GM23248 (cell line): ENCODE measurements at places on chromosomes 16 and 17. TPM values are rescaled to one million over a fixed set of nuclear protein-coding genes. Genes with fewer than 3 reads are reported as not detected.

- DNase-seq = no peak
Measured at GRCh38 chr16:75732871-75733270, 6.6 kb upstream of the CPHXL start.

GRCh38 chr17:70597774-70598173, 428.4 kb downstream of the KCNJ2 start:
- no peak for DNase-seq

DNA sequence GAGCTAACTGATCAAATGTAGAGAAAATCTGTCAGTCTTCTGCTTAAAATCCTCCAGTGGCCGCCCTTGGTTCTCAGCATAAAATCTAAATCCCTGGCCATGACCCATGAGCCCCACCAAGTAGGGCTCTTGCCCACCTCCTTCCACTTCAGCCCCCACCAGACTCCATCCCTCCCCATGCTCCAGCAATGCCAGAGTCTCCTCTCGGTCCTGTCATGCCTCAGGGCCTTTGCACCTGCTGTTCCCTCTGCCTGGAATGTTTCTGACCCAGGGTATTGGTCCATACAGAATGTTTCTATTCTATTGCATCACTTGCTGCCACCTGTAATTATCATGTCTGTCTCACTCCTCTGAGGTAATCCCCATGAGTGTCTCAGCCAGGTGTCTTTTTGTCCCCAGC, 22.4 kb downstream of the FA2H start:
- DNase-seq = no peak

DNA sequence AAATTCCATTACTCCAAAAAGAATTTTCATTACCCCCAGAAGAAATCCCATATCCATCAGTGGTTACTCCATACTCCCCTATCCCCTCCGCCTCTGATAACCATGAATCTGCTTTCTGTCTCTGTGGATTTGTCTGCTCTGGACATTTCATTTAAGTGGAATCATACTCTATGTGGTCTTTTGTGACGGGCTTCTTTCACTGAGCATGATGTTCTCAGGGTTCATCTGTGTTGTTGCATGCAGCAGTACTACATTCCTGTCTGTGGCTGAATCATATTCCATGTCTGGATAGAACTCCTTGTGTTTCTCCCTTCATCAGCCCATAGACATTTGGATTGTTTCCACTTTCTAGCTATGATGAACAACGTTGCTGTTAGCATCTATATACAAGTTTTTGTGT, 59.5 kb upstream of the IRX3 start:
- peak; percentile 57 for DNase-seq

- peak; percentile 81 for DNase-seq
Measured at GRCh38 chr16:81940781-81941560, 70.3 kb downstream of the SDR42E1 start.

DNA sequence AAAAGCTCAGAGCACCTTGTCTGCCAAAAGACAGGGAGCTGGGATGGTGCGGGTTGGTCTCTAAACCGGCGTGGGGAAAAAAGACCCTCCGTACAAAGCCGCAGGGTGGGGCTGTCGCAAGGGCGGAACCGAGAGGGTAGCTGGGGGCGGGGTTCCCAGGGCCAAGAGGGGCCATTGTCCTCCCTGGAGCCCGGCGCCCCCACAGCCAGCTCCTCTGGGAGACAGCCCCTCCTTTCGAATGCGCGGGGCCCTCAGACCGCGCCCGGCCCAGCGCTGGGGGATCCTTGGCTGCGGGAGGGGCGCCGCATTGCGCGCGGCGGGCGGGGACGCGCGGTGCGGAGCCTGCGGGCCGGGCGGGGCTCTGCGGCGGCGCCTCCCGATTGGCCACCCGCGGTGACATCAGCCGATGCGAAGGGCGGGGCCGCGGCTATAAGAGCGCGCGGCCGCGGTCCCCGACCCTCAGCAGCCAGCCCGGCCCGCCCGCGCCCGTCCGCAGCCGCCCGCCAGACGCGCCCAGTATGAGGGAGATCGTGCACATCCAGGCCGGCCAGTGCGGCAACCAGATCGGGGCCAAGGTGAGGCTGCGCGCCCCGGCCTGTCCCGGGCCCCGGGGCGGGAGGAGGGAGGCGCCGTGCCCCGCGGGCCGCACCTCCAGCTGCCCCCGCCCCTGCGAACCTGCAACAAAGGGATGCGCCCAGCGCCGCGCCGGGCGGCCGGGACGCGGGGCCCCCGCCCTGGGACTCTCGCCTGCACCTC, at the start of gene TUBB3:
Gene TUBB3, plus strand, starts transcription at position 459 of the 756 bp plus-strand sequence. Its CDS starts 60 bp downstream, at position 519.
- DNase-seq = peak; percentile 94

DNA sequence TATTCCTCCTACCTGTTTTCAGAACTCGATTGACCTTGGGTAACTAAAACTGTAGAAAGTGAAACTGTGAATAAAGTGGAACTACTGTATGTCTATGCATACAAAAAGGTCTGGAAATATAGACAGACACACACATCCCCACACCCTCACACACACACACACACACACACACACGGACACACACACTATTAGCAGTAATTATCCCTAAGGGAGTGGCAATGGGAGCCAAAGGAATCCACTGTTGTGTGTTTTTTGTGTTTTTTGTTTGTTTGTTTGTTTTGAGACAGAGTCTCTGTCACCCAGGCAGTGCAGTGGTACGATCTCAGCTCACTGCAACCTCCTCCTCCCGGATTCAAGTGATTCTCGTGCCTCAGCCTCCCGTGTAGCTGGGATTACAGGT, 26.6 kb upstream of the SRCIN1 start:
- DNase-seq = no peak

GRCh38 chr17:60846175-60846574, 168.5 kb downstream of the BCAS3 start:
- DNase-seq = no peak

DNA sequence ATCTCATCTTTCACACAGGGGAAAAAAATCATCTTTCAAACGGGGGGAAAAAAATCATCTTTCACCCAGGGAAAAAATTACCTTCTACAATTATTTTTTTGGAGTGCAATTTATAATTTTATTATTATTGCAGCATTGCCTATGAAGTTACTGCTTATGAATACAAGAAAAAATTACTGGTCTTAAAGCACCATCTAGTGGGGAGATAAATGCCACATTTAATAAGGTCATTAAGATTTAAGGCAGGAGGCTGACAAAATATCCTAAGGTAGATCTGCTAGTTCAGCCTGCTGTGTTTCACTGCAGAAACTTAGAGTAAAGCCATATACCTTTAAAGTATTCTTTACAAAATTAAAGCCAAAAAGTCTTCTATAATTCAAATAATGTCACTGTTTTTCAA, 13.7 kb downstream of the SHCBP1 start:
- peak; percentile 67 for DNase-seq

GRCh38 chr16:1469693-1470201, 5.1 kb downstream of the CLCN7 start:
- DNase-seq = peak; percentile 19

GRCh38 chr17:58249270-58250133, 11.1 kb downstream of the LPO start:
- peak; percentile 72 for DNase-seq

The FNDC8 gene
- polyA plus RNA-seq = not detected in 2 replicates

The CIBAR2 gene
- not detected in 2 replicates for polyA plus RNA-seq

The NPW gene
- 2.1 and 3.0 TPM in 2 replicates for polyA plus RNA-seq

The HOXB7 gene
- polyA plus RNA-seq = 18.9 and 19.4 TPM in 2 replicates

The SPATA22 gene
- polyA plus RNA-seq = not detected in 2 replicates

The RAMP2 gene
- 2.3 and 2.4 TPM in 2 replicates for polyA plus RNA-seq
